AML-193 (cell line): ENCODE measurements at places on chromosomes 6 and 20.
A peak's percentile ranks its signal among the peaks of the same experiment; 100 is the strongest.

DNA sequence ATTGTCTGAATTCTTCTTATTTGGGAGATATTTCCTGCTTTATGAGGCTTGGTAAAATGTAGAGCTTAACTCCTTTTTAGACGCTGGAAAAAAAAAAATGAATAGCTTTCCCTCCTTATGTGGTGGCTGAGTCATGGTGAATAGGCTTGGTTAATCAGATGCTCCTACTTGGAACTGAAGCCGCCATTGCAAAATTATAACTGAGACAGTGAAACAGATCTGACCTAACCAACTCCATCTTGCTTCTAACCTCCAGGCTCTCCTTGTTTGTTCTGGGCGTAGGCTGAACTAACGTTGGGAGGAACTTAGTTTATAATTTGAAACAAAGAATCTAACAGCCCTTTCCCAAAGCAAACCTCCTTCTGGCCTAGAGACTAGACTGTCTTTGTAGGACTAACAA, 43.2 kb upstream of the PLCB4 start:
- no peak for DNase-seq

DNA sequence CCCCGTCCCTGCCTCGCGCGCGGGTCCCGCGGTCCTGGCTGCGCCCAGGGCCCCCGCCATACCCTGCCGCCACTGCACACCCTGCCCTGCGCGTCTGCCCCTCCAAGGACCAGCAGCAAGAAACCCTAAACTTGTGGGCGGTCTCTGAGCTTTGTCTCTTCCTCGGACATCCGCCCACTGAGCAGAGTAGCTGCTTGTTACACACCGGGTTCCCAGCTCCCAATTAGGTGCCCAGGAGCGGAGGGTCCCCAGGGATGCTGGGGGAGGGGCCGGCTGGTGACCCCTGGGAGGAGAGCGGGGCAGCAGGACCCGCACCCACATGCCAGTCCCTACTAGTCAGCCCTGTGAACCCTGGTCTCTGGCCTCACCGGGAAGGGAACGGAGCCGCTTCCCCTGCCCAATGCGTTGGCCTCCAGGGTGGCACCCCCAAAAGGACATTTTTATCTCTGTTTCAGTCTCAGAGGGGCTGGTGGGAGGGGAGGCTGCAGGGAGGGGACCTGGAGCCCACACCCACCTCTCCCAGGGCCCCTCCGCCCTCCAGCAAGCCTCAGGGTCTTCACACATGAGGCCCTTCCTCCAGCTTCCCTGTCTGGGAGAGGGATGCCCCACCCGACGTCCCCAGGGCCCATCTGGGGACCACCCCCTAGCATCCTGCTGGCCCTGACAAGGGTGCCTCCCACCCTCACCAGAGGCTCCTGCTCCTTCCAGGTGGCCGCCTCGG, 10.5 kb downstream of the STMN3 start:
- no peak for DNase-seq

GRCh38 chr20:13857961-13858360, 73.1 kb downstream of the NDUFAF5 start:
- DNase-seq = no peak

- no peak for DNase-seq
Observed at GRCh38 chr6:31249184-31249583, 22.7 kb downstream of the HLA-C start.

DNA sequence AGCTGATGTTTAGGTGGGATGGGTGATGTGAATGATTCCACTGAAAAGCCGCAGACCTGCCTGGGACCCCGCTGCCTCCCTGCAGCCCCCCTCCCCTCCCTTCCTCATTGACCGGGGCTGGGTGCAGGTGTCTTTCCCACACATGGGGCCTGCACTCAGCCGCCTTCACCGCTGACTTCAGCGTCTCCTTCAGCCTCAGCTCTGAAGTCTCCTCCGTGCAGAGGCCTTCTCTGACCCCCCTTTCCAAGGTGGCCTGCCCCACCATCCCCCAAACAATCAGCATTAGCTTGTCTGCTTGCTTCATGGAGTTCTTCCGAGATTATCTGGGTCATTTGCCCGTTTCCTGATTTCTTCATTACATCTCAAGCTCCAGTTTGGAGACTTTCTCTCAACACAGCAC, 140.7 kb downstream of the SMOC2 start:
- DNase-seq = no peak

DNA sequence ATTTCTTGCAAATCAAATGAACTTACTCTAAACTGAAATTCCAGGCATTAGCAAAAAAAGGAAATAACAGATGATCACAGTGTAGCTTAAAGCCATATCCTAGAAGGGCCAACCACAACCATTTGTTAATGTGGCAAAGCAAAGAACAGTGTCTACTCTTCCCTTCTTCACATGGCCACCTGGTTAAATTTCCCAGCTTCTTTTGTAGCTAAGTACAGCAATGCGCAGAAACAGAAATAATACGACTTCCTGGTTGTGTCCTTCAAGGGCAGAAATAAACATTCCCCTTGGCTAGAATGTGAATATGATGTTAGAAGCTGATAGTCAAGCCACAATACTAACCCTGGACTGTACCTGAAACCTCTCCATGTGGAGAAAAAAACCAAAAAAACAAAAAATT, 9.6 kb downstream of the SNX3 start:
- no peak for DNase-seq

DNA sequence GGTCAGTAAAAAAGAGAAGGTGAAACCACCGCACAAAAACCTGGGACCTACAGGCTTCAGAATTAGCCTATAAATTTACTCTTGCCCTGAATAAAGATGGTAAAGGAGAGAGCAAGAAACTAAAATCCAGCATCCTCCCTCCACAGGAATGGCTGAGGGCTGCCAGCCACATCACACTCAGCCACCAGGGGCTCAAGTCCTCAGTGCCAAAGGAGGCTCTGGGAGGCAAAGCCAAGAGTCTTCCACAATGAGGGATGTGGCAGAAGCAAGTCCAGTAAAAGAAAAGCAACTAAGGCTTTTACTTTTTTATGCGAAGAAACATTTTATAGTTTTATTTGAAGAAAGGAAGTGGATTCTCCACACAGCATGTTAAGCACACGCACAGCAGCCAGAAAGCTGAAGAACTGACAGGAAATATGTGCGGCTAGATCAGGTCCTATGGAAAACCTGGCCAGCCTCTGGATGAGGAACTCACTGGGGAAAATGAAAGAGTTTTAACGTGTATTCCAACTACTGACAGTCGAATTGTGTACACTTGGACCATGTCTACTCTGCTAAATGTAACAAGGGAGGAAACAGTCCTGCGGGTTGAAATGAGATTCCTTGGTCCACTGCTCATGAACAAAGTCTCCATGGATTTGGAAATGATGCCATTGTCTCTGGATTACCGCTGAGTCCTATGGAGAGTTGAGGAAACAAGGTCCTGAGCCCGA, 219.4 kb upstream of the SSTR4 start:
- DNase-seq = no peak

- peak; percentile 72 for DNase-seq
Observed at GRCh38 chr6:2196079-2196679, 49.2 kb downstream of the GMDS start.

- no peak for DNase-seq
Observed at GRCh38 chr6:149045404-149045803, 272.1 kb upstream of the TAB2 start.

DNA sequence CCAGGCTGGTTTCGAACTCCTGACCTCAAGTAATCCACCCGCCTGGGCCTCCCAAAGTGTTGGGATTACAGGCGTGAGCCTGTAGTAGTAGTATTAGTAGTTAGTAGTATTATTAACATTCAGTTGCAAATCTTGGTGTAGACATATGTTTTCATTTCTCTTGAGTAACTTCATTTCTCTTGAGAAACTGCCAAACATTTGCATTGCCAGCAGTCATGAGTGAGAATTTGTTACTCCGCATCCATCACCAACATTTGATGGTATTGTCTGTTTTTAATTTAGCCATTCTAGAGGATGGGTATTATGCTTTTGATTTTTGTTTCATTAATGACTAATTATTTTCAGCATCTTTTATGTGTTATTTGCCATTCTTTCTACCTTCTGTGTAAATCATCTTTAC, 1.5 kb upstream of the ERVFRD-1 start:
- DNase-seq = no peak

DNA sequence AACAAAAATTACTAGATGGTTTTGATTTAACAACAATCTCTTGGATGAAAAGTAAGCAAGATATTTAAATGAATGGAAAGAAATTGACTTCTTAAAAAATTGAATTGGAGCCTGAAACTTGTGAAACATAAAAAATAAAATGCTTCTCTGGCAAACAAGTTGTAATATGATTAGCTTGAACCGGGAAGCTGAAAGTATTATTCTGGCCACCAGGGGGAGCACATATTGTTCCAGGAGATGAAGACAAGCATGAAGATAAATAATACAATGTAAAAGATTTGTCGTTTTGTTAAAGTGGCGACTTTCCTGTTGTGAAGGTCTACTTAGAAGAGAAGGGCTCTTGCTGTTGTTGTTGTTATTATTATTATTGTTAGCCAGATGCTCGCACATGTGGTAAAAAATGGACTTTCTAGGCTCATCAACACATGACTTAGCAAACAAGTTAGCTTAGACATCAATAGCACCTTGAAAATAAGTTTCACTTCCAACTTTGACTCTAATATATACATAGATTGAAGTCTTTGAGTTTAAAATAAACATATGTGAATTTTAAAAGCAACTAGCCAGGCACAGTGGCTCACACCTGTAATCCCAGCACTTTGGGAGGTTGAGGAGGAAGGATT, 14.2 kb downstream of the PAX1 start:
- DNase-seq = peak; percentile 22

DNA sequence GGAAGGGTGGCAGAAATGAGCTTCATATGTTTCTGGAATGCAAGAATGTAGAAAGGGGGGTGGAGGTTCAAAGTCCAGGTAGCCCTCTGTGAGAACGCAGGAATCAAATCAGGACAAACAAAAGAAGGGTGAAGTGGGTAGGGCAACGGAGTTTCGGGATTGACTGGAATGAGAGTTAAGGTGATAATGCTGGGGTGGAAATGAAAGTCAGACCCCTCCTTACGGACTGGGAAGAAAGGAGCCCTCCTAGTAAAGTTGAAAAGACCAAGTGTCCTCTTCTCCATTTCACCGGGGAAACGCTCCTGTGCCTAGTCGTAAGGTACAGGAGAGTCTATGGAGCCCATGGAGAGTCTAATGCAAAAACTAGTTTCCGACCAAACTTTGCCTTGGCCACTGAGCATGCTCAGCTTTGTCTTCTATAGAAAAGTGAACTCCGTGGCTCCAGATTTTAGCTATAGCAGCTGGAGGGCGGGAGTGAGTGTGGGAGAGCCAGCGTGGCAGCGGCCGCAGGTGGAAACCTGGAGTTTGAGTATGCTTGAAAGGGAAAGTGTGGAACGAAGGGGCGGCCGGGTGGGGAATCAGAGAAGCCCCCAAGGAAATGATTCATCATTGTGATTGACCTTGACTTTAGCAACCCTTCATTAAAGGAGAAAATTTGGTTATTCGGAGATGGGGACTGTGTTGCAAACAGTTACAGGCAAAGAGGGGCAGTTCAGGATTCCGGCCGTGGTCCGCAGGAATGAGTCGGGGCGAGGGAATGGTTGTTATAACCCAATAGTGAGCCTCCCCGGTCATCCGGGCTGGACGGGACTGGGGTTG, 1.3 kb upstream of the LRRC1 start:
- DNase-seq = peak; percentile 92

DNA sequence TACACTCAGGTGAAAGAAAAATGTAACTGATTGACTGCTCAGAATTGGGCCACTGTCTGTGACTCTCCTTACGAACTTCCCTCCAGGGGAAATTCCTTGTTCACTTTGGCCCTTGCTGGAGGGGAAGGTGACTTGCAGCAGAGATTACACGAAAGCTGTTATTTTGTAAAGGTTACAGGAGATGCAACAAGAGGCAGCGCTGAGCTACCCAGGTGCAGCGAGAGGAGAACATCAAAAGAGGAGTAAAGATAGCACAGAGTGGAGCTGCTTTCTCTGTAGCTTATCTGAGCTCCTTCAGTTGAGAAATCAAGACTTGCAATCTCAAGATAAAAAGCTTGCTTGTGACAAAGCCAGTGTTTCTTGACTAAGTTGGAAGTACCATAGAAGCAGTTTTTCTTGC, 144.6 kb downstream of the ARHGAP18 start:
- no peak for DNase-seq

DNA sequence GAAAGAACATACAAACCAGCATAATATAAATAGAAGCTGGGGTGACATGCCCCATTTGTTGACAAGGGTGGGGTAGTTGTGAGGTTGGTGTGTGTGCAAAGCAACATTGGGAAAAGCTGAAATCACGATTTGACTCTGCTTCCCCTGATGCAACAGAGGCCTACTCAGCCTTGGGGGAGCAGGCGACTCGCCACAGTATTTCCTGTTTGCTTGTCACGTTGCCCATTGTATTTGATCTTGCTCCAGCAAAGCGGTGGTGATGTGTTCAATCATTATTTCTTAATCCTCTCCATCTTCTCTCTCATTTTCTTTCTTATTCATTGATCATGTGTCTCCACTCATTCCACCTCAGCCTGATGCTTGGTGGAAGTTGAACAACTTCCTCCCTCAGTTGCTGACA, 165.8 kb upstream of the CITED2 start:
- DNase-seq = peak; percentile 72

GRCh38 chr6:20379231-20379630, 22.4 kb upstream of the E2F3 start:
- no peak for DNase-seq

GRCh38 chr6:17032988-17033634, 68.7 kb upstream of the STMND1 start:
- no peak for DNase-seq

DNA sequence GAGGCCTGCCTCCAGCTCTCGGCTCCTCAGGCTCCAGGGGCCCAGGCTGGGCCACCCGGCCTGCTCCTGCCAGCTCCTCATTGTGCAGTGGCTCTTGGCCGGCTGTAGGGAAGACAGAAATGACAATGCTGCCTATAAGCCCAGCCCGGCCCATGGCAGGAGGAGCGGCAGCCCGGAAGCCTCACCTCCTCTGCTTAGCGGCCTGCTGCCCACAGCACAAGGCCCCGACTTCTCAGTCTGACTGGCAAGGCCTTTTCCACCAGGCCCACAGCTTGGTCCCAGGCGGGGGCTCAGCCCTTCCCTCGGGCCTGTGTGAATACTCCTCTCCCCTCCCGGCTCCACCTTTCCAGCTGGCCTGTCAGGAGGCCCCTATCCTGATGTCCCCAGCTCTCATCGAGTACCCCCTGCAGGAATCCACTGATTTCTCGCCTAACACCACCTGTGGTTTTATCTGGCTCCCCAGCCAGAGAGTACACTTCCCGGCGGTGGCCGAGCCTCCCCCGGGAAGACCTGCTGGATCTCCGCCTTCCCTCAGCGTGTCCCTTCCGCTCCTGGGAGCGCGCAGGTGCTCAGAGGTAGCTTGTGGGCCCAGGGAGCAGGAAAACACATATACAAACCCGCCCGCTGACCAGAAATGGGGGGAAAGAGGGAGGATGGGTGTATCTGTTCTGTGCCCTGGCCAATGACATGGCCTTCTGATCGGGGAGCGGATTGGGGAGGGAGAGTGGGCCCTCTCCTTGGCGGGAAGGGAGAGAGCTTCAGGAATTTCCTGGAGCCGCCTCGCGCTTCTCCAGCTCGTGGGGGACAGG, 963 bp downstream of the DDRGK1 start:
- DNase-seq = no peak
